ENCODE measurements at places on chromosomes 3 and 15.

GRCh38 chr3:105511031-105511430 lies 144.3 kb downstream of the ALCAM start:
- DNase-seq: no peak

DNA sequence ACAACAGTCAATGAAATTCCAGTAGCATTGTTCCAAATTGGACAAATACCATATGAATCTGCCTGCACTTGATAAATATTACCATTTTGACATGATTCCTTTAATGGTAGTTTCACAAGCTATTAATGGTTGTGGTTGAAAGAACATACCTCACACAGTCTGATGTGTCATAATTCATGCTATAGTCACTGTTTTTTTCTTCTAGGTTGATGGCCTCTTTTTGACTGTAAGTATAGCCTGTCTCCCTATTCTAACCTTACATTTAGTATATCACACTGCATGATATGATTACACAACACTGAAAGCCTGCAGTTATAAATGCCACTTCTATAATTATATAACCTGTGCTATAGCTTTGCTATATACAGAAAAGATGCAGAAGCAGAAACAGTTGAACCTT lies 834.1 kb downstream of the NSUN3 start:
- DNase-seq: no peak

DNA sequence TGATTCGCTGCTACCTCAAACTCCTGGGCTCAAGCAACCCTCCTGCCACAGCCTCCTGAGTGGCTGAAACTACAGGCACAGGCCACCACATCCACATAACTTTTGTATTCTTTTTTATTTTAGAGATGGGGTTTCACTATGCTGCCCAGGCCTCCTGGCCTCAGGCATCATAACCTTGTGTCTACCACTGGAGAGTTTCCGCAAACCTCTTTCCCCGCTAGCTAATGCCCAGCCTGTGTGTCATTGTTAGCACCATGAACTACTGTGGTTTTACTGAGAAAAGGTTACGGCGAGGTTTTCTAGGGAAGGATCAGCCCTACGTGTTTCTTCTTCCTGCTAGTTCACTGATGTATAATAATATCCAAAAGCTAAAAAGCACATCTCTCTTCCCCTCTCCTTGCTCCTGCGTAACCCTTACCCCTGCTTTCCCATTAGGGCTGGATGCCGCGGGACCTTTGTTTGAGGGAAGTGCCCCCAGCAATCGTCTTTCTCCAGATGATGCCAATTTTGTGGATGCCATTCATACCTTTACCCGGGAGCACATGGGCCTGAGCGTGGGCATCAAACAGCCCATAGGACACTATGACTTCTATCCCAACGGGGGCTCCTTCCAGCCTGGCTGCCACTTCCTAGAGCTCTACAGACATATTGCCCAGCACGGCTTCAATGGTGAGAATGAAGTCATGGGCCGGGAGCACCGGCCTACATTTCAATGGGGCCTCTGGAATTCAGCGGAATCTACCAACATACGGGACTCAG lies 113.7 kb downstream of the LIPC start:
- peak; percentile 37 for DNase-seq

- DNase-seq: no peak
Measured at GRCh38 chr3:16143861-16144447, 30.5 kb upstream of the GALNT15 start.

GRCh38 chr15:74958320-74958907 lies 1.8 kb upstream of the RPP25 start:
- DNase-seq: no peak

GRCh38 chr15:90710436-90711027 lies 6.6 kb upstream of the BLM start:
- no peak for DNase-seq

DNA sequence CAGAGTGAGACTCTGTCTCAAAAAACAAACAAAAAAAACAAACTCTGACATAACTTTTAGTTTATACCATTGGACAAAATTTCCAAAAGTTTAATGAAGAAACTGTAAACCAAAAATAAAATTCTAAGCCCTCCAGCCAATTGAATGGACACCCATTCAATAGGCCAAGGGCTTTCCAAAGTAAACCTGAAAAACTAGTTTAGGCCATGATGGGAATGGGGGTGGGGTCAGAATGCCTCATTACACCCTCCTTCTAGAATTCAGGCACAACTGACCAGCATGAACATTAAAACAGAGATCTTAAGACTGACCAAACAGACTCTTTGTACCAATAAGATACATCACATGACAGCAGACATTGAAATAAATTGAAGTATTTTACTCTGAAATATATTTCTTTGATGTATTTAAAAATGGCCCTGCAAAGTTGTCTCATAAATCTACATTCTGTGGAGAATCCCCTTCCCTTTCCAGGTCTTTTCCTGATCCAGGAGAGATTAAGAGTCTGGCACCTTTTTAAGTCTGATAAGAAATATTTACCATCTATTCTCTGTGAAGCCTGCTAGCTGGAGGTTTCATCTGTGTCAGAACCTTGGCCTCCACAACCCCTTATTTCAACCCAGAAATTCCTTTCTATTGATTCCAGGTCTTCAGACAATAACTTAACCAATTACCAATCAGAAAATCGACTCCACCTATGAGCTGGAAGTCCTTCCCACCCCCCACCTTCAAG lies 15.7 kb downstream of the THOC7 start:
- DNase-seq: no peak

DNA sequence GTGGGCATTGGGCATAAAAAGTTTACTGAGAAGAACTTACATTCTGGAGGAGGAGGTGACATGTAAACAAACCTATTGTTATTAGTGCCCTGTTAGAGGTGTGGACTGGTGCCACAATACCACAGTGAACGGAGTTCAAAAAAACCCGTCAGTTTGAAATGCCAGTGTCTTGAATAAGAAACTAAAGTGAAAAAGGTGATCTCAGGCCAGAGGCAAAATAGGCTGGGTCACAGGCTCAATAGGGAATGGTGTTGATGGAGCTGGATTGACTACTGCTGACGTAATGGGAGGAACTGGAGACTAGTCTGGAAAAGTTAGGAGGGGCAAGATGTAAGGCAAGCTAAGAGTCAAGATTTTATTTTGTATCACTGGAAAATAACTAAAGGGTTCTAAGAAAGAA lies 1.6 kb upstream of the DCBLD2 start:
- DNase-seq: no peak

DNA sequence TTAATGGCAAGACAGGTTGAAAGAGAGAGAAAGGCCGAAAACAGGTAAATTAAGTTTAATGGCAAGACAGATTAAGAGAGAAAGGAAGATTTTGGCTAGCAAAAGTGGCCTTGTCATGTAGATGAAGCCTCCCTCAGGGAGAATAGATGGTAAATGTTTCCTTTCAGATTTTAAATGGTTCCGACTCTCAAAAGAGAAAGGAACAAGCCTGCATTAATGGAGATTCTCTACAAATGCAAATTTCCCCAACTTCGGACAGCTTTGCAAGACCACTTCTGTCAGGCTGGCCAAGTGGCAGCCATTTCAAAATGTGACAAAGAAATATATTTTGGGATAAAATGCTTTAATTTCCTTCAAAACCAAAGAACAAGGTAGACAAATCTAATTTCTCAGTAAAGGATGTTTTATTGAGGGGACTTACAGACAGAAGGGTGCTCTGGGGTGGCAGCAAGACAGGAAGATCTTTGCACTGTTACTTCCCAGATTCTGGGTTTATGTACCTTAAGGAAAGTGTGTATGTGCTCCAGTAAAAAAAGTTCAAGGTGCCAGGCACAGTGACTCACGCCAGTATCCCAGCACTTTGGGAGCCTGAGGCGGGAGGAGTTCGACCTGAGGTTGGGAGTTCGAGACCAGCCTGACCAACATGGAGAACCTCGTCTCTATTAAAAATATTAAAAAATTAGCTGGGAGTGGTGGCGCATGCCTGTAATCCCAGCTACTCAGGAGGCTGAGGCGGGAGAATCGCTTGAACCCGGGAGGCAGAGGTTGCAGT lies 626.3 kb upstream of the NAALADL2 start:
- no peak for DNase-seq

DNA sequence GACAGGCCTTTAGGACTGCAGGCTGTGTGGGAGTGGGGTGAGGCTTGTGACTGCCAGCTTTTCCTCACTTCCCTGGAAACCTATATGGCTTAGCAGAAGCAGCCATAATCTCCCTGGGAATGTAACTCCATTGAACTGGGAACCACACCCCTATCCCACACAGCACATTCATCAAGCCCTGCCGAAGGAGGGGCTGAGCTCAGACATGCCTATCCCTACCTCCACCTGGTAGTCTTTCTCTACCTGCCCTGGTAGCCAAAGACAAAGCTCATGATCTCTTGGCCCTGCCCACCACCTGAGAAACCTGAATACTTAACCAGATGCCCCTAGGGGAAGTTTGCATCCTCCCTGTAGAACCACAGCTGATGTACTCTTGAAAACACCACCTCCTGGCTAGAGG lies 219.8 kb downstream of the UNC13C start:
- no peak for DNase-seq

DNA sequence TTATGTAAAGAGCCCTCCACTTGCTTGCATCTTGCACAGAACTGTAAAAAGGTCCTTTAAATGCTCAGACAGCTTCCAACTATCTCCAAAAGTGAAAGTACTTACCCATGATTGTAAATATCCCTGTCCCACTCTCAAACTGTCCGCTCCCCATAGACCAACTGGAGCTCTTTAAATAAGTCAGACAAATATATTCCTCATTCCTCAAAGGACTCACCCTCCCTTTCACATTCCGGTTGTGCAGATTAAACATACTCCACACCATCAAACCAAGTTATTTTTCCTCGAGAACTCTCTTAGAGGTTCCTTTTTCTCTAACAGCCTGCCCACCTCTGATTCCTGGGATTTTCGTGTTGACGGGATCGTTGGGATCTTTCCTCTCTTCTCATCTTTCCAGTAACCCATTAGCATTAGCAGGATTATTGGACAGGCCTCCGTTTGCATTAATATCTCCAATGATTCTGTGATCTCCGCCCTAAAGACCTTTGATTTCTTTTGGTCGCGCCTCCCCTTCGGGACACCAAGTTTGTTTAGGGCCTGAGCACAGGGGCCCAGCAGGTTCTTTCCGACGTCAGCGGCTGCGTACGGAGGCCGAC lies 763 bp downstream of the GOLGB1 start:
- peak; percentile 59 for DNase-seq

DNA sequence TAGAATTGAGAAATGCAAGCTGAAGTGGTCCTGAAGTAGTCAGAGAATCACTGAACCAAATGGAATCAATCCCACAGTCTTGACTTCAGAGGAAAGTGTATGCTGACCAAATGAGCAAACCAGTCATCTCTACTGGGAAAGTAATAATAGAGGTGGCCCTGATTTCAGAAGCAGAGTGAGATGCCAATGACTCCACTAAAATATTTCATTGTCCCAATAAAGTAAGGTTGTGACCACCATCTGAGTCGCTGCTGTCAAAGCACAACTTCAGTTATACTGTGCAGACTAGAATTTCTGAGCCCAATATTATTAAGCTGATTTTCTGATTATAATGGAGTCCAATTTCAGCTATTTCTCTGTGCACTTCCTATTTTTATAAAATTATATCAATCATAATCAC lies 334.4 kb upstream of the THBS1 start:
- DNase-seq: no peak

- DNase-seq: peak; percentile 66
Measured at GRCh38 chr3:125585595-125586223, 9.6 kb downstream of the OSBPL11 start.

DNA sequence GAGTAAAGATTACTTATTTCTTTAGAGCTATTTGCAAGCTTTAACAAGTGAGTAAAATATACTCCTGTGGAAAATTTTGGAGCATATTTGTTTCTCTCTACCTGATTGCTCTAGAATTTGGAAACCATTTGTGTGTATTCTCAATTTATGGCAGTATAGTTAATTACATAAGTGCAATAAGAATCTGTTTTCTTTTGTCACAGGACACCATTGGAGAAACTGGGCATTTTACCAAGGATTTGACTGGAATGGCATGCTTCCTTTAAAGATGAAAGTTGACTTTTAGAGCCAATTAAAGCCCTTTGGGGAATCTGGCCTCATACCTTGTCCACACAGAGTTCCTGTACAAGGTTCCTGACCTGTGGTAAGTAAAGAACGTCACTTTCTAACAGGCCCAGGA lies 38.4 kb downstream of the PAQR5 start:
- DNase-seq: no peak

- DNase-seq: no peak
Measured at GRCh38 chr15:36599620-36600433, 20.4 kb downstream of the CDIN1 start.

DNA sequence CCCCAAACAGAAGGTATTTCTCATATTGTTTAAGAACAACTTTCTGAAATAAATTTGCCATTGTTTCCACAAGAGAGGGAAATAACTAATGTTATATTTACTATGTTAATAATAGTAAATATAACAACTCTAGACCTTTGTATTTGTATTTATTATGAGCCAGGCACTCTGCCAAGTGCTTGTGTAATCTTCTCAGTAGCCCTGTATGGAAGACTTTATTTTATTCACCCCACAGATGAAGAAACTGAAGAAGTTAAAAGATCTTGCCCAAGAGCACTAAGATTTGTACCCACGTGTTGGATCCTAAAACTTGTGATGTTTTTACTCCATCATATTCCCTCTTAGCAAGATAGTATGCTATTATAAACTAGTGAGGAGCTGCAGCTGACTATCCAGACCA lies 12.0 kb upstream of the GNB4 start:
- DNase-seq: no peak

- peak; percentile 95 for DNase-seq
Measured at GRCh38 chr15:50908209-50909009, at the start of gene AP4E1. AP4E1 (plus strand) TSS chr15:50908683; CDS start chr15:50908779, 96 bp downstream.

GRCh38 chr15:97890307-97890706 lies 70.2 kb upstream of the ARRDC4 start:
- no peak for DNase-seq

GRCh38 chr15:60661080-60661645 lies 182.2 kb upstream of the ICE2 start:
- no peak for DNase-seq

- no peak for DNase-seq
Measured at GRCh38 chr15:60073466-60073840, 69.3 kb downstream of the FOXB1 start.

DNA sequence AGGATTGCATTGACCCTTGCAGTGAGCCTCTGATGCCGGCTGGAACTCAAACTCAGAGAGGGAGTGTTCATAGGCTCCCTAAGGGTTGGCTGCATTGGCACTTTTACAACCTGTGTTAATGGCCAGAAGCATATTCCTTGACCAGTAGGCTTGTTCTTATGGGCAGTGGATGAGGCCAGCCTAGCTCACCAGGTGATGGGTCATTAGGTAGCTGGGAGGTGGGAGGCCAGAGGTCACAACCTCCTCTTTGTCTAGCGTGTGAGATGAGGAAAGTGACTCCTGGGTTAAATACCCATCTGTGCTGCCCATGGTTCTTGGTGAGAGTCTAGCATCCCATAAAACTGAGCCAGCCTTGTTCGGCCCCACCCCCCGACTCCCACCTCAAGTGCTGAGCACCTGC lies 275.7 kb upstream of the CTNNB1 start:
- no peak for DNase-seq

GRCh38 chr15:33119865-33120264 lies 74.6 kb downstream of the FMN1 start:
- no peak for DNase-seq

Data from hematopoietic multipotent progenitor cell treated with erythropoietin and hydrocortisone succinate and interleukin-3 and kit ligand, for 8 days (in vitro differentiated cells).